LHCN-M2 (cell line): ENCODE measurements at places on chromosomes 1 and 21.

GRCh38 chr1:209404577-209404976 is 178.9 kb upstream of the CAMK1G start:
- no peak for DNase-seq

DNA sequence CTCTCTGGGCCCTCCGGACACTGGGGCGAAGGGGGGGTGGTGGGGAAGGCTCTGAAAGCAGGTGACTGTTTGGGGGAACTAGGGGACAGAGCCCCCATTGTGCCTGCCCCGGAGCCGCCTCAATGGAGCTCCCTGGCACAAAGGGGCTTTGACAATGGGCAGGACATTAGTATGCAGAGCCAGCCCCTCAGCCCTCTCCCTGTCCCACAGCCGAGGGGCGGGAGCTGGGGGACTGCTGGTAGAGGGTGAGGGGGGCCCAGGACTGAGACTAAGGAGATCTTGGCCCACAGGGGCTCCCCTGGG is 7.8 kb downstream of the KCNJ10 start:
- DNase-seq = no peak

DNA sequence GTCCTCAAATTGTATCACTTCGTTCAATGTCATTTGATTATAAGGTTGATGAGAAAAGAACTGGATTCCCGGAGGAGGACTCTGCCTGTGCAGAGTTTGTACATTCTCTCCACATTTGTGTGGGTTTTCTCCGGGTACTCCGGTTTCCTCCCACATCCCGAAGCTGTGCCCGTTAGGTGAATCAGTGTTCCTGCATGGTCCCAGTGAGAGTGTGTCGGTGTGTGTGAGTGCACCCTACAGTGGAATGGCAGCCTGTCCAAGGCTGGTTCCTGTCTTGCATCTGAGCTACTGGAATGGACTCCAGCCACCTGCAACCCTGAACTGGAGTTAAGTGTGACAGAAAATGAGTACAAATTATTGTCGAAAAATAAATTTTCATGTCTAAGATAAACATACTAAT is 92.2 kb upstream of the KCTD3 start:
- DNase-seq = peak; percentile 74

DNA sequence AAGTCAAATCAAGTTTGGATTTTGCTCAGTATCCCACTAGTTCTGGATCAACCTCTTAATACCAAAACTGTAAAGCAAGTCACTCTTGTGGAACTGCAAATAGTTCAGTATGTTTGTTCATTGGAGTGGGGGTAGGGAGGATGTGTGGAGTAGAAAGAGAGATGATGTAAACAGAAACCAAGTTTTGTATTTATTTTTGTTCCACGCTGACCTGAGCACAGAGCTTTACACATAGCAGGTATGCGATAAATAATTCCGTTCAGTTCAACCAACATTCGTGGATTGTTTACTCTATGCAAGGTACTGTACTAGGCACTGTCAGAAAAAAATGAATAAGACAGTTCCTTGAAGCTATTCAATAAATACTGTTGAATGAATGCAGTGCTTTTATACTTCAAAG is 4.5 kb upstream of the ZNF644 start:
- DNase-seq = no peak

GRCh38 chr21:34579411-34579810 is 35.5 kb downstream of the RCAN1 start:
- peak; percentile 68 for DNase-seq

DNA sequence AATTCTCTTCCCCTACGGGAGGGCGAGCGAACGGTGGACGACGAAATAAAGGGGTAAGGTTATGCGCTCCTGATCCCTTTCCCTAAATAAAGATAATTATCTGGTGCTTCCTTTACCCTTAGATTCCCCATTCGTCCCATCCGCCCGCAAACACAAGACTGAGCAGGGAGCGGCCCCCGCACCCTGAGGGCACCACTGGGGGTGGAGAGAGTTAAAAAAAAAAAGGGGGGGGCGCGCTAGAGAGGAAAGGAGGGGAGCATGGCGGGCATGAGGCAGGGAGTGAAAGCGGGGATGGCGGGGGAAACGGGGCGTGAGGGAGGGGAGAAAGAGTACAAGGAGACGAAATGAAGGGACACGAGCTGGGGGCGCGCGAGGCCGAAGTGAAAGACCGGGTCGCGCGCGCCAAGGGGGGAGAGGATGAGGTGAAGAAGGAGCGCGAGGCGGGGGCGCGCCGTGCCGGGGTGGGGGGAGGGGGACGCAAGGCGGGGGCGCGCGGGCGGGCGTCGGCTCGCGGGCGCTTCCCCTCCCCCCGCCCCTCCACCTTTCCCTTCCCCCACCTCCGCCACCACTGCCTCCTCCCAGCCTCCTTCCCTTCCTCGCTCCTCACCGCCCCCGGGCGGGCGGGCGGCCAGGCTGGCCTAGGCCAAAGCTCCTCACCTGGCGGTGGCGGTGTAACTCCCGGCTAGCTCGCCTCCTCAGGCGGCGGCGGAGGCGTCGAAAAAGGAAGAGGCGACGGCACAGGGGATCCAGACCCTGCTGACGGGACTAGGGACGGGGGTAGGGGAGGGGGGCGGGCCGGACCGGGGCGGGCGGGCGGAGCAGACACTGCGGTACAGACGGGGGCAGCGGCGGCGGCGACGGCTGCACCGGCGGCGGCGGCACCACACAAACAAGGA is 448 bp downstream of the GATAD2B start:
- peak; percentile 19 for DNase-seq

DNA sequence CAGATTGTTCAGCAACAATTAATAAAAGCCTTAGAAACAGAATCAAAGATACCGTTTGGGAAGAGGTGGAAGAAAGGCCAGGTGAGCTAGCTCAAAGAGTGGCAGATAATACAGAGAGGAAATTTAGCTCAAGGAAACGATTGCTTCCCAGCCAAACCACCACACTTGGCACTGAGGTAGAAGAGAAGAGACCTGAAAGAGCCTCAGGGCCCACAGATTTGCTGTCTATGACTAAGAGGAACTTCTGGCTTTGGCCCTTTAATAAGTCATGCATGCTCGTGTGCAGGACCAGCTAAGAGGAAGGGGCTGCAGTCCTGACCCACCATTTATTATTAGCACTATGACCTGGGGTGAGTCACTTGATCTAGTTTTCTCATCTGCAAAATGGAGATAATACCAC is 72.8 kb upstream of the BCL10 start:
- DNase-seq = no peak

GRCh38 chr21:42443181-42443785 is 39.6 kb downstream of the UBASH3A start:
- DNase-seq = no peak

- no peak for DNase-seq
Measured at GRCh38 chr1:63779338-63780211, 5.8 kb downstream of the ROR1 start.

DNA sequence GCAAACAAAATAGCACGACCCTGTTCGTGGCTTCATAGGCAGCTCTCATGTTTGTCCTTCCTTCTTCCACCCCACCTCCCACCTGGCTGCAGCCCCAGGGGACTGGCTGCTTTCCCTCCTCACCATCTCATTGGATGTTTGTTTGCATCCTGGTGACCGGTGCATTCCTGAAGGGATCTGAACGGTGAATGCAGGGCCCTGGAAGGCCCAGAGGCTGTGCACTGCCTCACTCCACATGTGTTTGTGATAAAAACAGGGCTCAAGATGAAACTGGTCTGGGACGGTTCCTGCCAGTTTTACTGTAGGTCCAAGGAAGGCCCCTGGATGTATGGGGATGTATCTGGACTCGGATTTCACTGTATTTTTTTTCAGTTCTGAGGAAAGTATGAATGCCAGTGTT is 42.8 kb downstream of the CNN3 start:
- peak; percentile 62 for DNase-seq

DNA sequence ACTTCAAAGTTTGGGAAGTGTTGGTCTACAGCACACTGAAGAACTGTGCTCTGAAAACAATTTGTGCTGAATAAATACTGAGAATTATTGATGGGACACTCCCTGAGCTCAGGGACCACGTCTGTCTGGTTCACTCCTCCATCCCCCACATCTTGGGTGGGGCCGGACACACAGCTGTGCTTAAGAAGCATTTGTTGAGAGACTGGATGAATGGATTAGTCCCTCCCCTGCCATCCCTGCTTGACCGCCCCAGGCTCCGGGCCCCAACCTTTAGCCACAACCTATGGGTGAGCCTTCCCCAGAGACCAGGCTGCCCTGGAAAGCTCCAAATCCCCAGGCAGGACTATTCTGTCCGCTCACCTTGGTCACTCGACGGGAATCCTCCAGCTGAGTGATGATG is 7.5 kb downstream of the TRIM63 start:
- DNase-seq = no peak

DNA sequence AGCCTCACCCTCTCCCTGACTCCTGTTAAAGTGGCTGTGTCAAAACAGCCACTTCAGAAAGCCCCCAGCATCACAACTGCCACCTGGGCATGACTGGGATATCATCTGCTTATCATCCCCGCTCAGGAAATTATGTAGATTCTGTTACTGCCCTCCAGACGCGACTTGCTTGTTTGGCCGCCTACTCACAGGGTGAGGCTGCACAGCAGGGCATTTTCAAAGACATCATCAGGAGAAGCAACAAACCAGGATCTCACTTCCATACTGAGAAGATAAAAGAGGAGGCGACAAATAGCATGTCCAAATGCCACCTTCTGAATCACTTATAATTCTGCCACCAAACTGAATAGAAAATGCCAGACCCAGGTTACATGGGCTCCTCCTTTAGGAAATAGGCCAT is 94.8 kb downstream of the MIS18A start:
- no peak for DNase-seq

- peak; percentile 58 for DNase-seq
Measured at GRCh38 chr1:30929135-30929889, 20.8 kb upstream of the SDC3 start.

GRCh38 chr1:15409388-15410222 is at the start of gene EFHD2:
TSS of gene EFHD2 (plus strand) at chr1:15409888. CDS start at chr1:15409972, 84 bp downstream.
- DNase-seq = peak; percentile 71

GRCh38 chr1:206651958-206652890 is 16.9 kb downstream of the DYRK3 start:
- peak; percentile 31 for DNase-seq

DNA sequence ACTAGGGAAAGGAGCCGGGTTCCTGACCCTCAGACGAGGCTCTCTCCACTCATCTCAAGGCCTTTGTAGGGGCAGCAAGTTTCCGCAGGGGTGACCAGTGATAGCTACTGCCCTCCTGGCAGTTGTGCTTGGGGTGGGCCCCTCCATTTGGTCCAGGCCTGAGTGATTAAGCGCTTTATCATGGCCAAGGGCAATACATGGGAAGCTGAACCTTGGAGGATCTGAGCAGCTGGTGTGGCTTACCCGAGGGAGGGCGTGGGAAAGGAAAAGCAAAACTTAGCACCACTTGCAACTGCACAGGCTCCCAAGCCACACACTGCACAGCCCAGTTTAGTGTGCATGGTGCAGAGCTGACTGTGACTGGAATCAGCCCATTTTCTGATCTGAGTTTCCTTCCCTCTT is 47.8 kb downstream of the GADD45A start:
- peak; percentile 99 for DNase-seq

DNA sequence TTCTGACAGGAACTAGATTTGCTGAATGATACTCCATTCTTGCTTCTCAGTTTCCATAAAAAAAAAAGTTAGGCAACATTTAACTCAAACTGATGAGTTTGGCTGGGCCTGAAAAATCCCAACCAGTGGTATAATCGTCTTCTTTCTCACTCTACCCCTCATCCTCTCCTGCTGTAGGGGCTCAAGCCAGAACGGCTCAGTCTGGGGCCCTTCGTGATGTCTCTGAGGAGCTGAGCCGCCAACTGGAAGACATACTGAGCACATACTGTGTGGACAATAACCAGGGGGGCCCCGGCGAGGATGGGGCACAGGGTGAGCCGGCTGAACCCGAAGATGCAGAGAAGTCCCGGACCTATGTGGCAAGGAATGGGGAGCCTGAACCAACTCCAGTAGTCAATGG is 1.6 kb downstream of the TXLNA start:
- no peak for DNase-seq

DNA sequence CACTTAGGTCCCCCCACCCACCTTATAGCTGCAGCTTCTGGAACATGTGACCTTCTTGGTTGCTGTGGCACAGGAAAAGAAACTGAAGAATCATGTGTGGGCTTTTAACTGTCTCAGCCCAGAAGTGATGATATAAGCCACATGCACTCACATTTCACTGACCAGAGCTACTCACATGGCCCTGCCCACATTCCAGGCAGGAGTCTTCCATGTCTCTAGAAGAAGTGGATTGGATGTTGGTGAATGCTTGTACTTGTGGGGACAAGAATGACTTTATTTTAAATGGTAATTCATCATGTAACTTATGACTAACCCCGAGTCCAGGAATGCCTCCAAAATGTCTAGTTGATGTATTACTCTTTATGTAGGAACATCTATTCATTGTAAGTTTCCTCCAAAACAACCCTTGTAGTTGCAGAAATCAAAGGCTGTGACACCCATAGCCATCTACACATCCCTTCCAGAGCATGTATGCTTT is 15.8 kb upstream of the CAMK1G start:
- peak; percentile 59 for DNase-seq

DNA sequence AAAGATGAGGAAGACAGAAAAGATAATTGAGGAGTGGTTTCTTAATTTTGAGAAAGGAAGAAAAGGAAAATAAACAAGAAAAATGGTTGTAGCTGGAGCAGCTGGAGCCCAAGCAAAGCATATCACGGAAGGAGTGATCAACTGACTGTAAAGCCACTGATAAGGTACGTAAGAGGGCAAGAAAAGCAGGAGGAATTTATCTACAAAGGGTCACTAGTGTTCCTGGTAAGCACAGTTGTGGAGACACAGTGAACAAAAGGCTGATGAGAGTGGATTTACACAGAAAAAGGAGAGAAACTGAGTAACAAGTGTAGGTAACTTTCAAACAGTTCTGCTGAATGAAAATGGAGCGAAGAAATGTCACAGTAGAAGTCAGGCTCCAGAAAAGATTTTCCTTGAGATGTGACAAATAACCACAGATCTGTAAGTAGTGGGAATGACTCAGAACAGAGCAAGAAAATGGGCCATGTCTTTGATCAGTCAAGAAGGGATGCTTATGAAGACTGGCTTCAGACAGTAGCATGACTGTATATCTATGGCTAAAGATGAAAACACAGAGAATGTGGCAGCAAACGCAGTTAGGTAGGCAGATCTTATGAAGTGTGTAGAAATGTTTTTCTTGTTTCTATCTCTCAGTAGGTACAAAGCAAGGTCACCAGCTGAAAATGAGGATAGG is 45.6 kb upstream of the RBM34 start:
- DNase-seq = peak; percentile 35

- no peak for DNase-seq
Measured at GRCh38 chr1:241413974-241414373, 57.0 kb upstream of the RGS7 start.

- DNase-seq = no peak
Measured at GRCh38 chr1:169261884-169262283, 105.7 kb downstream of the NME7 start.

- DNase-seq = no peak
Measured at GRCh38 chr1:111867868-111868440, 112.3 kb downstream of the DDX20 start.

DNA sequence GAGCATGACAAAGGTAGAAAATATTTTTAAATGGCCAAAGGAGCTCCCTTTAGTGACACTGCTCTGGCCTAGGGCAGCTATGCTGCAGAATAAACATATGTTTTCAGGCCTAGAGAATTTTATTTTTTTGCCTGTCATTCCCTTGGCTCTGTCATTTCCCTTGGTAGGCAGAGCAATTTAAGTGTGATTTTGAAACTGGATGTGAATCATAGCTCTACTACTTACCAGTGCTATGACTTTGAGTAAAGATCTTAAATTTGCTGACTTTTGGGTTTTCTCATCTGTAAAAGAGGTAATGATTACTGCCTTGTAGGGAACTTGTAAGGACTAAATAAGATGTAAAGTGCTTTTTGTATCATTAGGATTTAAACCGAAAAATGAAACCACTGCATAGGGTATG is 189.0 kb upstream of the ZRANB2 start:
- DNase-seq = peak; percentile 18
